Fibroblast of upper back skin (primary cell): ENCODE measurements at places on chromosomes 13 and 19.

- peak; percentile 39 for DNase-seq
Measured at GRCh38 chr13:106499896-106500295, 35.6 kb downstream of the EFNB2 start.

GRCh38 chr19:37991841-37992248, 84.8 kb downstream of the SIPA1L3 start:
- no peak for DNase-seq

GRCh38 chr13:46624353-46624752, 71.4 kb downstream of the LRCH1 start:
- no peak for DNase-seq

DNA sequence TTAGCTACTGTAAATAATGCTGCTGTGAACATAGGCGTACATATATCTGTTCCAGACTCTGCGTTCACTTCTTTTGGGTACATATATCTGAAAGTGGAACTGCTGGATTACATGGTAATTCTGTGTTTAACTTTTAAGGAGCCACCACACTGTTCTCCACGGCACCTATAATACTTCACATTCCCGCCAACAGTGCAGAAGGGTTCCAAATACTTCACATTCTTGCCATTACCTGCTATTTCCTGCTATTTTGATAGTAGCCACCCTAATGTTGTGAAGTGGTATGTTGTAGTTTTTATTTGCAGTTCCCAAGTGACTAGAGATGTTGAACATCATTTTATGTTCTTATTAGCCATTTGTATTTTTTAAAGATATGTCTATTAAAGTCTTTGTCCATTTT, 377.4 kb upstream of the SLC10A2 start:
- no peak for DNase-seq

DNA sequence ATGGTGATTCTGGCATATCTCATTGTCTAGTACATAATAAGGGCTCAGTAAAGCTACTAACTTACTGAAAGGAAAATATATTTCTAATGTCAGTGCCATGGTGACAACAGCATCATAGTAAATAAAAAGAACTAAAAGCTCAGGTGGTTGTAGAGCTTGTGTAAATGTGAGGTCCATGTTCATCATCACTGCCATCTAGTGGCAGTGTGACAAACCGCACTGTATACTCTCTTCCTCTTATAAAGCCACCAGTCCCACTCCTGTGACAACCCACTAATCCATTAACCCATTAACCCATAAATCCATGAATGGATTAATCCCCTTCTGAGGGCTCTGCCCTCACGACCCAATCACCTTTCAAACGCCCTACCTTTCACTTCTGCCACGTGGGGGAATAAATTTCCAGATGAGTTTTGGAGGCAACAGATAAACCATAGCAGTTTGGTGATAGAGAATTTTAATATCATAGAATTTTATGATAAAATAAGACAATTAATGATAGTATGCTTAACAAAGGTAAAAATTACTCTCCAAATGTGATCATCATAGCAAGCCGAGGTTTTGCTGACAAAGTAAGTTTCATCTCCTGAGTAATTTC, 160.4 kb upstream of the SGCG start:
- DNase-seq = peak; percentile 48

DNA sequence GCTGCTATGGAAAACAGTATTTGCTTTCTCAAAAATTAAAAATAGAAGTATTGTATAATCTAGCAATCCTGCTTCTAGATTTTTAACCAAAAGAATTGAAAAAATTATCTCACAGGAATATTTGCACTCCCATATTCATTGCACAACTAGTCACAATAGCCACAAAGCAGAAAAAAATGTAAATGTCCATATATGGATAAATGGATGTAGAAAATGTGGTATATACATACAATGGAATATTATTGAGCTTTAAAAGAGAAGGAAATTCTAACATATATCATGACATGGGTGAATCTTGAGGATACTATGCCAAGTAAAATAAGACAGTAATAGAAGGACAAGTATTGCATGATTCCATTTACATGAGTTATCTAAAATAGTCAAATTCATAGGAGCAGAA, 2753.0 kb downstream of the PCDH9 start:
- peak; percentile 54 for DNase-seq

DNA sequence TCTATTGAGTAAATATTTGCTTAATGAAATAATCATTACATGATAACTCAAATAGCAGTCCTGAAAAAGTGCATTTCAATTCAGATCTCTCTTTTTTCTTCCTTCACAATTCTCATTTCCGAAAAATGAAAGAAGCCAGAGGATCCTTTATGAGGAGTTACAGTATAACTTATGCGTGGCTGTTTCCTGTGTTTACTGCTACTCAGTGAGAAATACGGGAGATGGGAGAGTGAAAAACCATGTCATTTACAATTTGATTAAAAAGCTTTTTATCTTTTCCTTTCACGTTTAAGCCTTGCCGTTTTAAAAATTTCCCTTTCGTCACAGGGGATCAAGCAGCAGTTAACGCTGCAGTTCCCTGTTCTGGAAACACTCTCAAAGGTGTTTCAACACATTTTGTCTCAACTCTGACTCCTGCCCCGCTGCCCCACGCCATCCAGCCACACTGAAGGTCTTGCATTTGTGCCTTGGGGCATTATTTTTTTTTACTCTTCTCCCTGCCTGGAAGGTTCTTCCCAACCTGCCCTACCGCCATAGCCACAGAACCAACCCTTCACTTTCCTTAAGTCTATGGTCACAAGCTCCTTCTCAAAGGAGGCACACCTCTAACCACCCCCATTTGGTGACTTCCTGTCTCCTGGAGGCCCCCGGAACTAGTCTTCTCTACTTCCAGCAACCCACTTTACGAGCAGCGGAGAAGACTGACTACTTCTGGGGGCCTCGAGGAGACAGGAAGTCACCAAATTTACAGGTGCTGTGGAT, 17.0 kb downstream of the KL start:
- DNase-seq = no peak

DNA sequence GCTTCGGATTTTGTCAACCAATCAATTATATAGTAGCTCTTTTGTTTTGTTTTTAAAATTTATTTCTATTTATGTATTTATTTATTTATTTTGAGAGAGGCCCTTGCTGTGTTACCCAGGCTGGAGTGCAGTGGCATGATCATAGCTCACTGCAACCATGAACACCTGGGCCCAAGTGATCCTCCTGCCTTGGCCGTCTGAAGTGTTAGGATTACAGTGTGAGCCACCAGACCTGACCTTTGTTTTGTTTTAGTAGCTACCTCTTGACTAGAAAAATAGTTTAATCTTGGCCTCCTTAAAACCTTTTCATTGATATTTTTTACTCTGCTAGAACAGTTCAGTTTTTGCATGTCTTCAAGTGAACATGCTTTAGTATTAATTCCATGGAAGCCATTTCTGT, 15.1 kb downstream of the GARRE1 start:
- no peak for DNase-seq

DNA sequence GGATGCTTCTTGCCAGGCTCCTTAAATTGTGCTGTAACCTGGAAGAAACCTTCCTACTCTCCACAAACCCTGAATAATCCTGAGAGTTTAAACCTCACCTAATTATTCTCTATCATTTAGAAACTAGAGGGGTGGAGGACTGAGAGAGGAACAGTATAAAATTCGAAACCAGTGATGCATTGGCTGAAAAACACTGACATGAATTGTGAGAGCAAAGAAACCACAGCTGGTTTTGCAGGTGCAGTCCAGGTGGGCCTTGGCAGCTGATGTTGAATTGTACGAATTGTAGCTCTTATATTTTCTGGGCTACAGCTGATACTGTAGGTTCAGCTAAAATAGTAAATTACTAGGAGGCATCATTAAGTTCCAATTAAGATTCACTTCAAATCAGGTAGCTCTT, 227.0 kb upstream of the SLITRK5 start:
- DNase-seq = no peak

- DNase-seq = no peak
Measured at GRCh38 chr19:33403973-33404304, 30.4 kb downstream of the CEBPG start.

- DNase-seq = no peak
Measured at GRCh38 chr19:11405846-11406643, 13.1 kb downstream of the RGL3 start.

DNA sequence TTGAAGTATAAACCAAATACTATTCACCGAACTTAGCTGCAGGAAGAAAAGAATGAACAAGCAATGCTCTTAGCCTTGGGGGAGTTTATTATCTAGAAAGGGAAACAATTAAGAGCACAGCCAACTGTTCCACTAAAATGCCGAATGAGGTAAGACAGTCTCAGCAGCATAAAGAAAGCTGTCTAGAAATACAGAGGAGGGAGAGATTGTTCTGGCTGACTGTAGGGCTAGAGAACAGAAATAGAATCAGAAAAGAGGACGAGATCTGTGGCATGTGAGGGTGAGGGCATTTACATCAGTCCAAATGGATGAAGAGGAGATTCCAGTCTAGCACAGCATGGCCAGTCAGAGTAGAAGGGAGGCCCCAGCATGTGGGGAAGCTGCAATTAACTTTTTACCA, 56.8 kb upstream of the TNFRSF19 start:
- no peak for DNase-seq

DNA sequence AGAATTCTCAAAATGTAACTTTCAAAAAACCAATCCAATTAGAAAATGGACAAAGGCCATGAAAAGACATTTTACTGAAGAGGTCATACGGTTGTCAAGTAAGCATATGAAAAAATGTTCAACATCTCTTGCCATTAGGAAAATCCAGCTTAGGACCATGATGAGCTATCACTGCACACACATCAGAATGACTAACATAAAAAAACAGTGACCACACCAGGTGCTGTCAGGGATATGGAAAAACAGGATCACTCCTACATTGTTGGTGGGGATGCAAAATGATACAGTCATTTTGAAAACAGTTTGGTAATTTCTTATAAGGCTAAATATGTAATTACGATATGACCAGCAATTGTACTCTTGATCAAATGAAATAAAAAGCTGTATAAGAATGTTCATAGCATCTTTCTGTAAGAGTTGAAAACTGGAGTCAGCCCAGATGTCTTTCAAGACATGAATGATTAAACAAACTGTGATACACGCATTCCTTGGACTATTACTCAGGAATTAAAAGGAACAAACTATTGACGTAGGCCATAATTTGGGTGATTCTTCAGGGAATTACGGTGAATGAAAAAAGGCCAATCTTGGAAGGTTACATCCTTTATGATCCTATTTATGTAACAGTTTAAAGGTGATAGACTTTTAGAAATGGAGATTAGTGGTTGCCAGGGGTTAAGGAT, 26.9 kb upstream of the RCBTB2 start:
- peak; percentile 21 for DNase-seq

GRCh38 chr13:87837946-87838345, 166.8 kb downstream of the SLITRK5 start:
- DNase-seq = no peak
